Kasumi-1 (cell line): ENCODE measurements at places on chromosomes 2 and 18.

GRCh38 chr2:41999592-42000281, 48.1 kb upstream of the PKDCC start:
- no peak for DNase-seq

DNA sequence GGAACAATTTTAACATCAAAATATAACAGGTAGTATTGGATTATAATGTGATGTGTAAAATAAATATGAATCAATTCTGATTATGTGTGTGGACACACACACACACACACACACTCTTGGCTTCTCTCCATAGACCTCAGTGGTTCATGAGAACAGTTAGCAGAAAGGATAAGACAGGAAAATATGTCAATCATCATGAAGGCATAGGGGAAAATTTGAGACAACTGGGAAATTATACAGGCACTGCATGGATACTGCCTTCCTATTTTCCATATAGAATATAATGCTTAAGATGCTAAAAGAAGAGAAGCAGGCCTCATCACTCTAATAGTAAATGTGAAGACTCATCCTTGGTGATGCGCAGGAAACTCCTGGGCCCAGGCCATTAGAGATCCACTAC, 884.5 kb downstream of the SUCLG1 start:
- no peak for DNase-seq

GRCh38 chr2:80365762-80366161, 61.2 kb upstream of the LRRTM1 start:
- DNase-seq = no peak

DNA sequence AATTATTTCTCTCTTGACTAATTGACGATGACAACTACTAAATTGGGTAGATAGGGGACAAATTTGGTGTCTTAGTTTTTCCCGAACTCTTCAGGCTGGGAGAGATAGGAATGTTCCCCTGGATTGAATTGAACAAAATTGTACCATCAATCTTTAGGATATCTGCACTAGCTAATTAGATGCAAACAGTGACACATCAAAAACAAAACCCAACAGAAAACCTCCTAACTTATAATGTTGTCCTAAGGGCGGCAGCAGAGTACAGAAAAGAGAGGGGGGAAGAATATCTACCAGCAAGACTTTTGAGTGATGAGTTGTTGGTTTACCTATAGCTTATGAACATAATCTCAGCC, 342.9 kb downstream of the INSIG2 start:
- DNase-seq = no peak

- DNase-seq = no peak
These were observed 44.0 kb upstream of the CHMP1B start for GRCh38 chr18:11807233-11807632.

GRCh38 chr2:207423886-207424285, 105.9 kb upstream of the CREB1 start:
- DNase-seq = peak; percentile 74

- no peak for DNase-seq
These were observed 58.7 kb downstream of the STPG4 start for GRCh38 chr2:47096451-47096850.

GRCh38 chr2:195124391-195125079, 532.5 kb upstream of the SLC39A10 start:
- no peak for DNase-seq

- DNase-seq = no peak
These were observed 942.9 kb upstream of the KLHL29 start for GRCh38 chr2:22442051-22442450.

- DNase-seq = no peak
These were observed 77.0 kb upstream of the PROKR1 start for GRCh38 chr2:68566362-68566761.

- no peak for DNase-seq
These were observed 20.2 kb downstream of the B3GNT2 start for GRCh38 chr2:62216113-62216512.

DNA sequence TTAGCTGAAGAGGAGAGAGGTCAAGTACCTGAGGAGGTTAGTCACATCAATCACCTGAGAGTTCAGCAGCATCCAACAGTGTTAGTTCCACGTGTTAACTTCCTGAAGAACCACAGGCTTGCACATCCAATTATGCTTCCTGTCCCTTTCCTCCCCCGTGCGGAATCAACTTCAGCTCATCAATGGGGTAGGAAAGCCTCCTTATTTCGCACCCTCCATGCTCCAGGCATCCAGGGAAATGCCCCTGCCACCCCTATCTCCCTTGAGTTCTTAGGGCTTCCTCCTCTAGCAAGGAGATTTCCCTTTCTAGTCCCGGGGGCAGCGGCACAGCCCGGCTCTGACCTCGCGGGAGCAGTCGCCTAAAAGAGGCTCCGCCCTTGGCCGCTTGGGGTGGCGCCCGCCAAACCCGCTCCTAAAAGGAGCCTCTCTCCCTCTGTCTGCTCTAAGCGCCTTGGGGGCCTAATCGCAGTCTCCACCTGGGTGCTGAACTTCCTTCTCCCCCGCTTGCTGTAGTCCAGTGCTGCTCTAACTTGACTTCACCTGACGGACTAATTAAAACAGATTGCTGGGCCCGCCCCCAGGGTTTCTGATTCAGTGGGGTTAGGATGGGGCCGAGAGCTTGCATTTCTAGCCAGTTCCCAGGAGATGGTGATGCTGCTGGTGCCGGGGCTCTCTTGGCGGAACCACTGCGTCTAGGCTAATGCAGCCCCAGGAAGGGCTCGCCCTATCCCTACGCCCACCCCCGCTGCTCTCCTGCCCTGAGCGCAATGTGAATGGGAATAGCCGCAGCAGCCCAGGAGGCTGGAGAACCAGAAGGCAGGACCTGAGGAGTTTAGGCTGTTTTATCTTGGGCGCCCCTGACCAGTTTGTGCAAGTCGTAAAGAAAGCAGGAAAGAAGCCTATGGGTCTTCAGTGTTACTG, 3.4 kb upstream of the TET3 start:
- DNase-seq = peak; percentile 84

- no peak for DNase-seq
These were observed 69.3 kb upstream of the MEX3C start for GRCh38 chr18:51266773-51267172.

GRCh38 chr2:220887876-220888275, 684.2 kb downstream of the EPHA4 start:
- DNase-seq = no peak

- no peak for DNase-seq
These were observed 26.3 kb downstream of the ITM2C start for GRCh38 chr2:230891064-230891463.

- DNase-seq = peak; percentile 19
These were observed 318 bp upstream of the CDC42EP3 start for GRCh38 chr2:37671816-37672103.

GRCh38 chr18:35444636-35445035, 53.1 kb downstream of the INO80C start:
- DNase-seq = no peak

DNA sequence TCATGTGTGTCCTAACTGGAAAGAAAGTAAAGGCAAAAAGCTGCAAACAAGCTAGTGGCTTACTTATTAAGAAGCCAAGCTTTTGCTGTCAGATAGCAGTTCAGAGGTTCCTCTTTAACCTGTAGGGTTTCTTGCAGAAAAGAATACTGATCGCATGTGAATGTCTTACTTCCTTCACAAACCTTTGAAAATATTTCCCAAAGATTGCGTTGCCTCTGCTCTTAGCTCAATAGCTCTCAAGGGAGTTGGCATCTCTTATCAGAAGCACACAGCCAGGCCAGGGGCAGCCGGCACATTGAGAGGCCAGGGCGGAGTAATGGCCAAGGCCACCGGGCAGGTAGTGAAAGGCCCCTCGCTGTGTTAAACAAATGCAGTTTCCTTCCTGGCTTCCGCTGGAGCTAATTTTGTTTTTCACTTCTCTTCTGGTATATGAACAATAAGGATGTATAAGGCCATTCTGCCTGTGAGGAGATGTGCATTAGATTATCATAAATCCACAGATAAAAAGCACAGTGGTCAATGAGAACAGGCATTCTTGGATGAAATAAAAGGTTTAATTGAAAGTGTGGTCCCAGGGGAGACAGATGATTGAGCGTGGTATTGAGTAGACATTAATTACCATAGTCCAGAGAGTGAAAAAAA, 542.4 kb upstream of the NRP2 start:
- no peak for DNase-seq

GRCh38 chr2:140759426-140760156, 1371.2 kb downstream of the LRP1B start:
- DNase-seq = no peak

DNA sequence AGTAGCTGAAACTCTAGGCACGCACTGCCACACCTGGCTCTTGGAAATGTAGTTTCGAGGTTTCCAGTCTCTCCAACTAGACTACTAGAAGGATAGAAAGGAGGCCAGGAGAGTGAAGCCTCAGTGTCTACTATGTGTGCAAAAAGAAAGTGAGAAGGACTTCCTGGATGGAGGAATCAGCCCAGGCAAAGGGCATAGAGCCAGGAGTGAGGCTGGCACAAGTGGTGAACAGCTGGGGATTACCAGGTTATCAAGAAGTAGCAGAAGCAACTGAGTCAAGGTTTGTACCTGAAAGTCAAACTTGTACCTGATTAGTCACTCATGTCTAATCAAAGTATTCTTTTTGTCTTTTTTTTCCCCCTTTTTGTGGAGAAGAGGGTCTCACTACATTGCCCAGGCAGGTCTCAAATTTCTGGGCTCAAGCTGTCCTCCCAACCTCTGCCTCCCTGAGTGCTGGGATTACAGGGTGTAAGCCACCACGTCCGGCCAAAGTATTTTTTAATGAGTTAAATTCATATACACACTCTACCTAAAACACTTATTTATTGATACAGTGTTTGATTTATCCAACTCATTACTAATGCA, 8.7 kb upstream of the FZD5 start:
- no peak for DNase-seq

DNA sequence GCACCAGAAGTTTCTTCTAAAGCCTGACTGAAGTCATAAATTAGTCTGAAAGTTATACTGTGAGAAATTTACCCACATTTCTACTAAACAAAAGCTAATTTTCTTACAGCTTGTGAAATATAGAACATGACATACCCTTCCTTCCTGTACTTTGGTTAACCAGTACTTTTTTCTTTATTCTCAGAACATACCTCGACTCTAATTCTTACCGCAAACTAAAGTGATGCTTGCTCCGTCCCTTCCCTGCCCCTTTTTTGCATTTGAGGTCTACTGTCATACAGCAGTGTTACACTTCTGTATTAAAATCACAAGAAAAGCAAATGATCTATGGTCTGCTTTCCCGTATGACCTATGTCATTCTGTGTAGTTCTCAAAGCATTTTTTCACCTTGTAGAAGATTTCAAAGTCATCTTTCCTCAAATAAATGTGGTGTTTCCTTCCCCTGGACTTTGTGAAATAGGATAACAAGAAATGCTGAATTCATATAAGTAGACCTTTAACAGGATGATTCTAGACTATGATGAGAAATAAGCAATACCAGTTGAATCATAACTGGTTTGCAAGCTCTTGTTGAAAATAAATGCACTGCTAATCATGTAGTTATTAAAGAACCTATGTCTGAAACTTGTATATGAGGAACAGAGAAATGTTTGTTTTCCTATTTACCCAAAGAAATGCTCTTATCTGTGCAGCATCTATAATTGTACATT, 30.4 kb downstream of the CYTIP start:
- peak; percentile 51 for DNase-seq

- DNase-seq = no peak
These were observed 53.0 kb upstream of the ID2 start for GRCh38 chr2:8628866-8629209.

DNA sequence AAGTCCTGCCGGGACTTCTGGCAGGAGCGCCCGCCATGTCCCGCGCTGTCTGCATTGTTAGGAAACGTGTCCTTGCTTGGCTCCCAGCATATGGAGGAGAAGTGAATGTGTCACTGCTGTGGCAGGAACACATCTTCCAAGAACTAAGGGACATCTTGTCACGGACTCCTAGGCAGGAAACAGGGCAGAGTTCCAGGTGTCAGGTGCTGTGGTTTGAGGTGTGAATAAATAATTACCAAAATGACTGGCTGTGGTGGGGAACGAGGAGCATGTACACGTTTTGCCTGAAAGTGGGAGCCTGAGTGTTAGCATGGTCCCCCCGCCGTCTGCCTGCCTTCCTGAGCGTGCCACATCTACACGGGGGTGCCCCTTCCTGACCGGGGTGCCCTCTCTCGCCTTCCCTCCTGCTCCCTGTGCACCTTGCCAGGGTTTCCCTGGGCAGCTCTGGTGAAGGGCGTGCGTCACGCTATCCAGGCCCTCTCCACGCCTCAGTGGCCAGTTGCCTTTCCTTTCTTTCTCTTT, 237.5 kb downstream of the LDLRAD4 start:
- DNase-seq = no peak

GRCh38 chr18:26734760-26735159, 130.7 kb downstream of the AQP4 start:
- no peak for DNase-seq

- peak; percentile 31 for DNase-seq
These were observed 99.3 kb downstream of the ASB1 start for GRCh38 chr2:238525990-238526389.

DNA sequence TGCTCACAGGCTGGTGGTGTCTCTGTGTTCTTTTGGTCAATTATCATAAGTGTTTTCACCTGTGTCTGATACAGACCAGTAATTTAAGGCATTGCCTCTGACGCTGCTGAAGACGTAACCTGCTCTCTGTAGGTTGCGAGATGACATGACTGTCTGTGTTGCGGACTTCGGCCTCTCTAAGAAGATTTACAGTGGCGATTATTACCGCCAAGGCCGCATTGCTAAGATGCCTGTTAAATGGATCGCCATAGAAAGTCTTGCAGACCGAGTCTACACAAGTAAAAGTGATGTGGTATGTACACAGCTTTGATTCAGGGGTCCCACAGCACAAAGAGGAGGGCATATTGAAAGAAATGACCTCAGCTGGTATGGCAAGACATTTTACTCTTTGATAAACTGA, 33.8 kb upstream of the TMEM87B start:
- no peak for DNase-seq

DNA sequence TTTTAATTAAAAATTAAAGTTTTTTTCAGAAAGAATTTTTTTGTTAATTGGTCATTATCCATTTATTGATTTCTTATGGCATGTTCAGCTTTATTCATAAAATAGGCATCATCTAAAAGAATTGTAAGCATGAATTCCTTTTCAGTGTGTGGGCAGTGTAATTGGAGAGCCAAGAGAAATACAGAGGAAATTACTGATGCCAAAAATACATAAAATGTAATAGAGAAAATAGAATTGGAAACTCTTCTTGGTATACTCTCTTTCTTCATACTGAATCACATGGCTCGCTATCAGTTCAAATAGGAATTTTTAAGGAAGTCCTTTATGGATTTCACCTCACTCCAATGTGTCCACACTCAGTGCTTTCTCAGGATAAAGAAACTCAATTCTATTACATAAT, 663.6 kb upstream of the NRXN1 start:
- no peak for DNase-seq

- no peak for DNase-seq
These were observed 275.7 kb upstream of the SPRED2 start for GRCh38 chr2:65708086-65708485.
